ENCODE measurements at places on chromosomes 13 and 19.
A peak's percentile ranks its signal among the peaks of the same experiment; 100 is the strongest.

DNA sequence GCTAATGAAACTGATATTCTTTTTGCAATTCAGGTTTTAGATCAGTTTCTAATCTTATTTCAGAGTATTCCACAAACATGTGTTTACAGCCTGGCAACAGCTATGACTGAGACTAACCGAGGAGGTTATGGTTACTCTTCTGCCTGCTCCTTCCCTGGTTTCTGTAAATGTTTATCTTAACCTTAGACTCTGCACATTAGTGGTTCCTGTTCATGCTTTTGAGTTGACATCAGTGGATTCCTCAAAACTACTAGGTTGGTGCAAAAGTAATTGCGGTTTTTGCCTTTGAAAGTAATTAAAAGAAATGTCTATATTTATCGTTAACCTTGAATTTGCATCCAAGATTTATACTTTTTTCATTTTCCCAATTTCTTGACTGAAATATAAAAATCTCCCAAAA is 237.0 kb upstream of the TSHZ3 start:
- no peak for DNase-seq

DNA sequence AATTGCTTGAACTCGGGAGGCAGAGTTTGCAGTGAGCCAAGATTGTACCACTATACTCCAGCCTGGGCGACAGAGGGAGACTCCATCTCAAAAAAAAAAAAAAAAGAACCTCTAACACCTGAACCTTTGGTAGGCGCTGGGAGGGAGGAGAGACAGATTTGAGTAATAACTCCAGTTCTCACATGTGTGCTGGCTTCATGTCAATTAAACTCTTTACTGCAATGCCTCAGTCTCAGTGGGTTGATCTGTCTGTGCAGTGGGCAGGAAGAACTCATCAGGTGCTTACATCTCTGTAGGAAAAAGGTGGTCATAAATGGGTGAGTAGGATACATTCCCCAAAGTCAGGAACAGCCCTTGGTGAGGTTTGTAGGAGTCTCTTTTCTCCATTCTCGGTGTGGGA is 85.1 kb upstream of the ABCC4 start:
- DNase-seq, result no peak

DNA sequence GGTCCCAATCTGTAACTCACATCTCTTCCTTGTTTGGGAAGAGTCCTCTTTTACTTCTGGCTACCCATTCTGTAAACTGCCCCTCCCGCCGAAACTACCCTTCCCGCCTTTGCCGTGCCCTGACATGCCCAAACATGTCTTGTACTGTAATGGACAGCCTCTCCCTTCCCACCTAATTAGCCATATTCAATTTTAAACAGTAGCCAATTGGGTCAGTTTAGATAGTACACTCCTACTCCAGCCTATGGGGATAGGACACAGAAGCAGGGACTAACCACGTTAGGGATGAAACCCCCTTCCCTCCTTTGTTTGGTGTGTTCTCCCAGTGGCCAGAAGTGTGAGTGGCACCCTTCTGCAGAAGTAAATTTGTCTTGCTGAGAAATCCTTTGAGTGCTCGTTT is 34.2 kb downstream of the SACS start:
- DNase-seq, result no peak

- no peak for DNase-seq
Observed at GRCh38 chr13:65601855-65602254, 1628.3 kb downstream of the PCDH9 start.

DNA sequence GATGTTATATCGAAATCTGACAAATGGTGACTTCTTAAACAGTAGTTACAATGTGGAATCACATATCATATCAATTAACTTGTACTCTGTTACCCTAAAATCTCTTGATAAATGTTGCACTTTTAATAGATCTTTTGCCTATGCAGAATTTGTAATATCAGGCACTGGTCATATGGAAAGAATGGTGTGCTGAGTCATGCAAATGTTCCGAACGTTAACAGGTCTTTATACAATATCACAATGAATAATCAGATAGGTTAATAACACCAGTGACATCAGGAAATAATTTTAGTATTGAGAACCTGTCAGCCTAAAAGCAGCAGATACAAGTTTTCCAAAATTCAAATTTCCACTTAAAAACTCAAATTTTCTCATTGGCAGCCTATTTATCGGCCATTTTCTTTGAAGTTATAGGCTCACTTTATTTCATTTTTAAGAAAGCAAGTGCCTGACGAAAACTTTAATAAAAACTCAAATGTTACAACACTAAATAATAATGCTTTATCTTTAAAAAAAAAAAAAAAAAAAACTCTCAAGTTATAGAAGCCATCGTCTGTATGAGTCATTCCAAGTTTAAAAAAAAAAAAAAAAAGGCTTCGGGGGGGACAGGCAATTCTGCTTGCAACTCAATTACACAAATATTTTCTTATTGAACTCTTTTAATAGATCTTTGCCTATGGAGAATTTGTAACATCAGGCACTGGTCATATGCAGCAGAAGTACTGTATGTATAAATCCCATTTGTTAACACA is 180.9 kb downstream of the DIAPH3 start:
- peak; percentile 20 for DNase-seq

- no peak for DNase-seq
Observed at GRCh38 chr19:47228937-47229675, 1.9 kb downstream of the BBC3 start.

- DNase-seq, result no peak
Observed at GRCh38 chr13:109454167-109454917, 332.0 kb downstream of the IRS2 start.

DNA sequence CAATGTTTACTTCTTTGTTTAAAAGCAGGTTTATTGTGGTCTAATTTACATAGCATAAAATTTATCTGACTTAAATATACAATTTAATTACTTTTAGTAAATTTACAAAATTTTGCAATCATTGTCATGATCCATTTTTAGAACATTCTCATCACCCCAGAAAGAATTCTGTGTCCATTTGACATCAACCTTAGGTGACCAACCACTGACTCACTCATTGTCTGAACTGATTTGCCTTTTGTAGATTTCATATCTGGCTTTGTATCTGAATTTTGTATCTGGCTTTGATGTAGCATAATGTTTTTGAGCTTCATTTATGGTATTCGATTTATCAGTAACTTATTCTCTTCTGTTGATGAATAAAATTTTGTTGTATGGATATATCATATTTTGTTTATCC is 40.4 kb downstream of the EDNRB start:
- no peak for DNase-seq

DNA sequence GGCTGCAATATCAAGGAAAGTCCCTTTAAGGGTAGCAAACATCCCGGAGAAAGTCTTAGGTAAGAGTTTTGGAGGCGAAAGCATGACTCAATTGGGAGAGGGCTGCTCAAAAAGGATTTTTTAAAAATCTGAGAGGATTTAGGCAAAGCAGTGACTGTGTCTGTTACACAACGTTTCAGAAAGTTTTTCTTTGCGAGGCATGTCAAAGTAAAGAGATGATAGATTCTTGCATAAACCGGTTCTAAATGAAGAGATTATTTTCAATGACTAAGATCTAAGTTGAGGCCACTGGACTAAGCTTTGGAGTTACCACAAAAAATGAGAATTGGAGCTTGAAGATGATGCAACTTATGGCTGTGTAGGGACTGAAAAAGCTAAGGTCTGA is 43.7 kb upstream of the ENOX1 start:
- peak; percentile 75 for DNase-seq

DNA sequence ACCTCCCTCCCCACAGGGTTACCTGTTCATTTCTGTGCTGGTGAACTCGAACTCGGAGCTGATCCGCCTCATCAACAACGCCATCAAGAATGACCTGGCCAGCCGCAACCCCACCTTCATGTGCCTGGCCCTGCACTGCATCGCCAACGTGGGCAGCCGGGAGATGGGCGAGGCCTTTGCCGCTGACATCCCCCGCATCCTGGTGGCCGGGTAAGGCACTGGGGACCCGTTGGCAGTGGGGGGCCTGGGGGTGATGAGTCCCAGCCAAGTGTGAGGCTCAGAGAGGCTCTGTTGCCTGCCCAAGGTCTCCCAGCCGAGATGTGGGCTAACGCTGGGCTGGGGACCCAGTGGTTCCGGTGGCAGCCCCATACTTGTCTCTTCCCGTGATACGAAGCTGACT is 15.7 kb downstream of the AP2A1 start:
- DNase-seq, result no peak

DNA sequence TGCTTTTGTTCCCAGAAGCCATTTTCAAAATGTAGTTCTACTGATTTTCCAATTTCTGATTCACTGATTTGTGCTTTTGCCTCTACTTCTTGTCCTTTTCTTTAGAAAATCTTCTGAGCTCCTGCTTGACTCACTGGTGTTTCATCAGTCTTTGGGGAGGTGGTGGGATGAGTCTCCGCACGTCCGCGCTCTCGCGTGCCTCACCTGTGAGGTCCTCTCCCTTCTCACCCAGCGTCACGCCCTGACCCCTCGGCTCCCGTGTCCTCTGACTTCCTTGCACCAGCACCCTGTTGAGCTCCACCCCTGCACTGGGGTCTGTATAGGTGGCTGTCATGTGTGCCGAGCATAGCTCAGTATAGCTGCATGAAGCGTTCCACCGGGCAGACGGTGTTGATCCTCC is 52.7 kb upstream of the MCF2L start:
- no peak for DNase-seq

- no peak for DNase-seq
Observed at GRCh38 chr19:43540381-43540780, 7.4 kb downstream of the ZNF575 start.

DNA sequence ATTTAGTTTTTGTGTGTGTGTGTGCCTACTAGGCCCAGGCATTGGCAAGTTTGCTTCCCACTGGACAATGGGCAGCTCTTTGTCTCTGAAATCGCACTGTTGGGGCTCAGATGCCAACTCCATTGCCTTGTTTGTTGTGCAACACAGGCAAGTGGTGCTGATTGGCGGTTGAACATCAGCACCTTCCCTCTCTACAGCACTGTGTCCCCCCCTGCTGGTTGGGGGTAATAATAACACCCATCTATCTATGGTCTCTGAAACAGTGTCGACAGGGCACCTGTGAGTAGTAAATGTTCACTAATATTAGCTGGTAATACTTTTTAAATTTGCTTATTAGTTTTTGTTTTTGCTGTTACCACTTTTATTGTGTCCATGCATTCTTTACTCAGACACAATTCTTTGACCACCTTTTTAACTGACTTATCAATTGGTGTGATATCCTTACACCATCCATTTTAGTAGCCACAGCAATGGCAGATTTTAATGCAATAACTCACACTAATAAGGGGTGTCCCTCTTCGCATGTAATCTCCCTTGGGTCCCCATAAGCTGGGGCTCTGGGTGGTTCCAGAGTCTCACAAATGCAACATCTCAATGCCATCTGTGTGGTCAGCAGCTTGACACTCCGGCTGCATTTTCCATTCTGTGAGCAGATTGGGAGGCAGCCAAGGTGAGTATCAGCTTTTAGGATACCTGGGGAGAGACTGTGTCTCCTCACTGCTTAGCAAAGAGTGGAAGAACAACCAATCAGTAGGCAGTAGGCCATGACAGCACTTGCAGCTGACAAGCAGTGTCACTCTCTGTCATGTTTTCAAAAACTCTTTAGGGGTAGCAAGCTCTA is 47.7 kb upstream of the UQCRFS1 start:
- DNase-seq, result peak; percentile 3

GRCh38 chr19:13621413-13621812 is 115.1 kb upstream of the CACNA1A start:
- peak; percentile 98 for DNase-seq

DNA sequence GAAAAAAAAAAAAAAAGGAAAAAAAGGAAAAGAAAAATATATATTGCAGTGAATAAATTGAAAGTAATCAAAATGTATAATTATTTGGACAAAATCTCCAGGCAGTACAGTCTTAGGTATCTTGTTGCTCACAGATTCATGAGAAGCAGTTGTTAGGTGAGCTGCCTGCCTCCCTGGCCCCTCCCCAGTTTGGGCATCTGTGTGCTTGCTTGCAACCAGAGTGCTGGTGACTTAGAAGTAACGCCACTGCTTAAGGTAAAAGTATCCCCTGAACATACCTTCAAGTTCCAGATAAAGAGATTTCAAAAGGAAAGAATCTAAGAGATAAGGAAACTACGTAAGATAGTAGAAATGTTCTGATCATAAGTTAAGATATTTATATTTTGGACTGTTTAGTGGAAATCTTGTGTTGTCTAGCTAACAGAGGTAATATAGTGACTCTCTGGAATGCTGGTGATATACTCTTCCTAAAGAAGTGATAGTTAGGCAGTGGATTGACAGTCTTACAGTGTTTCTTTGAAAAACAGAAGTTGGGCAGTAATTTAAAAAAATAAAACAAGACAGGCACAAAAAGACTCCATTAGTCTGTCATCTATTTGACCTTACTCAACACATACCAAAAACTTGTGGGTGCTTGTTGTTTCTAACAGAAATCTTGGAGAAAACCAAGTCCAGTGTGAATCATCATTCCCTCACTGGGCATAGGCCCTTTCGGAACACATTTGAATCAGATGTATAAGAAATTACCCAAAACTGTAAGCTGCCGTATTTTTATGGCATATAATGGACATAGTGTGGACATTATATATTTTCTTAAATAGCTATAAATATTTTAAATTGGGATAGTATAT is 38.3 kb upstream of the KCTD4 start:
- DNase-seq, result peak; percentile 70

DNA sequence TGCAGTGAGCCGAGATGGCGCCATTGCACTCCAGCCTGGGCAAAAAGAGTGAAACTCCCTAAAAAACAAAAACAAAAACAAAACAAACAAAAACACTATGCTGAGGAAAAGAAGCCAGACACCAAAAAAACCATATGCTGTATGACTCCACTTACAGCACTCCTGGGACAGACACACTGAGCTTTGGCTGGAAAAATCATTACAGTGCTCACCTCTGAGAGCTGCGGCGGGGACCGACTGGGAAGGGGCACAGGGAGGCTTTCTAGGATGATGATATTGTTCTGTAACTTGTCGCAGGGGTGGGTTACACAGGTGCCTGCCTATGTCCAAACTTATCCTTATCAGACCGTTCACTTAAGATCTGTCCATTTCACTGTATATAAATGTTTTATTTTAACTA is 7.8 kb downstream of the PNMA8A start:
- DNase-seq, result no peak

DNA sequence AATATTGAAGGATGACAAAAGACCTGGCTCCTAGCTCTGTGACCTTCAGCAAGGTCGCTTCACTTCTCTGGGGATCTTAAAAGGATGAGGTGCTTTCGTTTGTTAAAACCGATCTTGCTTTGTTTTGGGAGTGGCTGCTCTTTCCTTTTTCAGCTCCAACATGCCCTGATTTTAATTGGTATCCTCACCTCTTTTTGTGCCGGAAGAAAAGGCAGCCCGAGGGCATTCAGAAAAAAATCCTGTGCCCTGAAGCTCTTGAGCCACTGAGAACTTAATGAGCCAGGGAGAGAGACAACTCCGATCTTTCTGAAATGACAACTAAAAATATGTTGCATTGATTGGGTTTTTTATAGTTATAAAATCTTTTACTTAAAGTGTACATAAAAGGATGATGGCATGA is 19.4 kb downstream of the CLDN10 start:
- no peak for DNase-seq

- DNase-seq, result no peak
Observed at GRCh38 chr13:38637576-38637975, 49.3 kb upstream of the FREM2 start.

GRCh38 chr19:40585241-40585981 is 8.7 kb downstream of the SHKBP1 start:
- DNase-seq, result peak; percentile 58
